NCI-H1092 treated with DMSO at 0.1 percent for 48 hours (cell line): ENCODE measurements at places on chromosomes 16 and 17.
A peak's percentile ranks its signal among the peaks of the same experiment; 100 is the strongest.

DNA sequence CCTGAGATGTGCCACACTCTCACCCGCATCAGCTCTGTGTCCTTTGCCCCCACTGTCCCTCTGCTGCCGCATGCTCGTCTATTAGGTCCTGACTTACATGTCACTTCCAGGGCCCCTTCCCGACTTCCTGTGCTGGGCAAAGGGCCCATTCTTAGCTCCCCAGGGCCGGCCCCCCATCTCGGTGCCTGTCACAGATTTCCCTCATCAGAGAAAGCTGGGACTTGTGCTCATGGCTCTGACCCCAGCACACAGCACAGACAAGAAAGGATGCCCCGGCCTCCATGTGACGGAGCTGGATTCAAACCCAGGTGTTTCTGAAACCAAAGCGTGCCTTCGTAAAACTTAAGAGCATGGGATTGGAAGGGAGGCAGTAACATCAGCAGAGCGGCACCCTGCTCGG is 5.9 kb upstream of the MAPK7 start:
- no peak for DNase-seq

DNA sequence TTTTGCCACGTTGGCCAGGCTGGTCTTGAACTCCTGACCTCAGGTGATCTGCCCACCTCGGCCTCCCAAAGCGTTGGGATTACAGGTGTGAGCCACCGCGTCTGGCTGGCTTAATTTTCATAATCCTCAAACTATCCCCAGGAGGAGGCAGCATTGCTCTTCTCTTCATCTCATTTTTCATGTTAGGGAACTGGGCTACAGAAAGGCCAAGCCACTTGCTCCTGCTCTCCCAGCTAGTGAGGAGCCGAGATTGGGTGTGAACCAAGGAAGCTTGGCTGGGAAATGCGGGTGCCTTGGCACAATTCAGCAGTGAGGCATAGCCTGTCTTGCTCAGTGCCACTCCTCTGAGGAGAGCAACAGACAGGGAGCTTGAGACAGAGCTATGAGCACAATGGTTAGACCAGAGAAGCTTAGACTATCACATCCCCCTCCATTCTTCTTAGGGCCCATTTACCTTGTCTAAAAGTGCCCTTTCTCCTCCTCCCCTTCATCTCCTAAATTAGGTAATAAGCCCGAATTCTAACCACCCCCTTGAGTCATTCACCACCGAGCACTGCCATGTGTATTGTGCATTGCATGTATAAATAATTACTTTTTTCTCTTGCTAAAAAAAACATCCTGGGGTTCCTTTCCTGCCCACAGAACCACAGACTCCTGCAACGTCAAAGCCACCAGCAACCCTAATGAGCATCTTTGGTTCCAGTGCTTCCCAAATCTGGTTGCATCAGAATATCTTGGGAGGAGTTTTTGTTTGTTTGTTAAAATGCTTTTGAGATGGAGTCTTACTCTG is 20.0 kb upstream of the KIF19 start:
- DNase-seq = peak; percentile 77

- DNase-seq = no peak
Measured at GRCh38 chr17:17060001-17060922, 18.0 kb downstream of the MPRIP start.

GRCh38 chr17:34095106-34095505 is 160.0 kb upstream of the CCL2 start:
- DNase-seq = no peak

GRCh38 chr17:1055751-1056645 is 59.1 kb downstream of the TIMM22 start:
- peak; percentile 42 for DNase-seq

DNA sequence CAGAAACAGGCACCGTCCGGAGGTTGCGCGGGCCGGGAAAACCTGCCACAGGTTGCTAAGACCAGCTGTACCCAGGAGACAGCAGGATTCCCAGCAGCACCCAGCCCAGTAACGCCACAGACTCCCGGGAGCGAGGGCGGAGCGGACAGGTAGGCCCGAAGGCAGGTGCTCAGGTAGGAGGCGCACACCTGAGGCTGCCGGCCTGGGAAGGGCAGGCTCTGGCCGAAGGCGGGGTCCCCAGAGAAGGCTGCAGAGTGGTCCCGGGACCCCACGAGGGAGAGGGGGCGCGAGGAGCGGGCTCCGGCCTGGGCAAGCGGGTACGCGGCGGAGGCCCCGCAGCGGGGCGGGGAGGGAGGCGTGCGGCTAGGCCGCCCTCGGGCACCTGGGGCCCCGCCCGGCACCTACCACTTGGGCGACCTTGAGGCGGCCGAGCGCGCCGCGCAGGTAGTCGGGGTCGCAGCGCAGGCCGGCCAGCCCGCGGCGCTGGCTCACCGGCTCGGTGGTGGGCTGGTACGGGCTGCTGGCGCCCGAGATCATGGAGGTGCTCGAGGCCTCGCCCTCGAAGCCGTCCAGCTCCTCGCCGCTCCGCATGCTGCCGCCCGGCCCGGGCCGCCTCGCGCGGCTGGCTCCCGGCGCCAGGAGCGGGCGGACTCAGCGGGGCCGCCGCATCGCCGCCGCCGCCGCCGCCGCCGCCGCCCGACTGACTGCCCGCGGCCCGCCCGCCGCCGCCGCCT is 441 bp downstream of the CMTM4 start:
- peak; percentile 20 for DNase-seq

- no peak for DNase-seq
Measured at GRCh38 chr17:46742565-46743270, 75.8 kb downstream of the WNT3 start.

GRCh38 chr16:8998108-8998507 is 34.4 kb upstream of the USP7 start:
- no peak for DNase-seq

DNA sequence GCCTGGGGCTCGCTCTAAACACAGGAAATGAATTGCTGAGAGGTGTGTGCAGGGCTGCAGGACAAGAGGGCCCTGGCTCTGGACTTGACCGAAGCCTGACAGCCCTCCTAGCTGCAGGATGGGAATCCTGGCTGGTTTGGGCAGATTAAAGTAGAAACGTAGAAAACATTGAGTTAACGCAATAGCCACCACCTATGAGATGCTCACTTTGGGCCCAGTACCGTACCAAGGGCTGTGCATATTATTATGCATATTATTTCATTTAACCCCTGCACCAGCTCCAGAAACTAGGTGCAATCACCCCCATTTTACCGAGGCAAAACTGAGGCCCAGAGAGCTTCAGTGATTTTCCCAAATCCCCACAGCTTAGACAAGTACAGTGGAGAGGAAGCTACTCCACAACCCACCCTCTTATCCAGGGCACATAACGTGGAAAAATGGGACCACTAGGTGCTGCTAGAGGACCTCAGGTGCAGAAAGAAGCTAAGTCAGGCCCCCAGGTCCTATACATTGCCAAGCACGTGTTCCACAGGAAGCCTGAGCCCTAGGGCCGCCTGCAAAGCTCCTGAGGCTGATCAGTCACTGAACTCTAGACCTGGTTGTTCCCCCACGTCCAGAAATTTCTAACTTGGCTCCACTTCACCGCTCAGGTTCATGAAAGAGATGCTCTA is 79.2 kb downstream of the MYH11 start:
- peak; percentile 46 for DNase-seq

DNA sequence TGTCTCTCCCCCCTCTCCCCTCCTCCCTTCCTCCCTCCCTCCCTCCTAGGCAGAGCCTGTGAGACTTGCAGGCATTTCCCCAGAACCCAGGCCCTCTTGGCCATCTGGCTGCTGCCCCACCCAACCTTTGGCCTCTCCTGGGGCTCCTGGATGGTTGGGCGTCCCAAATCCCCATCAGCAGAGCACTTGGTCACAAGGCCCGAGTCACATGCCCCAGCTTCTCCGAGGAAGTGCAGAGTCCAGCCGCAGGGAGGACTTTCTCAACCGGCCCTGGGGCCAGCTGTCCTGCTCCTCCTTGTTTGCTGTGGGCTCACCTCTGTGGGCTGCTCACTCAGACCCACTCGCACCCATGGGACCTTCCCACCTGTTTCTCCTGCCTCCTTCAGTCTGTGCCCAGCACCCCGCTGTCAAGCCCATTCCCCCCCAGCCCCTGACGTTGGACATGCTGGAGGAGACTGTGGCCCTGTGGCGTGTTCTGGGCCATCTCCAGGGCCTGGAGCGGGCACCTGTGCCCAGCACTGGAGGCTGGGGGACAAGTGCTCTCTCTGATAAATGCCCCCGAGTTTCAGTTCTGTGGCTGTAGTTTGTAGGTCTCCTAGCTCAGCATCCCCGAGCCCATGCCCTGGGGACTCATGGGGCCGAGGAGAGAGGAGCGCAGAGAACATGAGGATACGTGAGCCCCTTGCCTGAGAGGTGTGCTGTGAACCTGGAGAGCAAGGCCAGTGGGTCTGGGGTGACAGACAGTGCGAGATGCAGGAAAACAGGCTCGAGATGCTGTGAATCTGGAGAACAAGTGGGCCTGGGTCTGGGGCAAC is 42.3 kb upstream of the ZNF750 start:
- DNase-seq = no peak

DNA sequence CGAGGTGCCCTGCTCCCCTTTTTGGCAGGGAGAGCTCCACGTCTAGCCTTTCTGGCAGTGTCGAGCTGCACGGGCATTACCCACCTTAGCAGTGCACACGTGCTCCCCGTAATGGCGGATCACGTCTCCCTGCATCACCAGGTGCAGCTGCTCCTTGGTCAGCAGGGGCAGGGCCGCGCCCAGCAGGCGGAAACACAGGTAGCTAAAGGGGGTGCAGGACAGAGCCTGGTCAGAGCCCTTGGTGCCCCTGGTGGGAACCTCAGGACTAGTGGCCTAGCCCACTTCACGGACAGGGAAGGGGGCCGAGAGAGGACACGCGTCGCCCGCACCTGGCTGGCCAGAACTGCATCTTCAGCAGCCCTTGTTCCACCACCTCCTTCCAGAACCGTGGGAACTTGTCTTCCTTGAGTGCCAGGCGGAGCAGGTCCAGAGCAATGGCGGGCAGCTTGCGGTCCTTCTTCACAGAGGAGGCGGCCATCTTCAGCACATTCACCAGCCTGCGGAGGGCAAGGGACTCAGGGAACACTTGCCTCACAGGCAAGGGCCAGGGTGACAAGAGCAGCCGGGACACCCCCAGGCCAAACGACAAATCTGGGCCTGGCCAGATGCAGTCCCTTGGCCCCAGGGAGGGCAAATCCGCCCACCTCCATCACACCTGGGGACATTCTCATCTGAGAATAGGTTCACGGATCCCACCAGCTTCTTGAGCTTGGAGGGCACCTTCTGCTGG is 3.2 kb downstream of the MYBBP1A start:
- DNase-seq = no peak

GRCh38 chr16:4309833-4310266 is 6.0 kb upstream of the GLIS2 start:
- peak; percentile 44 for DNase-seq

DNA sequence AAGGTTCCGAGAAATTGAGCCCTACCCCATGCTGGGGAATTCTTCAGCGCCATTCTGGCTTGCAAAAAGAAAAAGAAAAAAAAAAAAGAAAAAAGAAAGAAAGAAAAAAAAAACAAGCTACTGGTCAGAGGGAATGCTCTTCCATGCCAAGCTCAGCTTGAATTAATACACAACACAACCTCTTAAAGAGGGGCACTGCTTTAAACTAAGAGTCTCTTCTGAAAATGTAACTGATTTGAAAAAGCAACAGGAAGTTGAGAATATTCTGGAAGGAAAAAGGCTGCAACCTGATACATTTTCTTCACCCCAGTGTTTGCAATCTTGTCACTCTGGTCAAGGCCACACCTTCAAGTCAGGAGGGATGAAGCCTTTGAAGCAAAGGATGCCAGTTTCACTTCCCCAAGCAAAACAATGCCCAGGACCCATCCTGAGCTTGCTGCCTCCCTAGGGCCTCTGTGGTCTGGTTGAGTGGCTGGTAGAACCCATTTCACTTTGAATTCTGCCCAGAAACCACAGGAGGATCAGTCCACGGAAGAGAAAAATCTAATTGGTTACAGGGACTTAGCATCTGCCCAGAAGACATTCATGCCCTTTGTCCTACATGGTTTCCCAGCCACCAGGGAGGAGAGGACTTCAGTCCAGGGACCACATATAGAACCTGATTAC is 389.7 kb downstream of the SOX9 start:
- no peak for DNase-seq

GRCh38 chr17:16934836-16935235 is 37.1 kb downstream of the TNFRSF13B start:
- DNase-seq = no peak

- no peak for DNase-seq
Measured at GRCh38 chr16:52705122-52705521, 158.2 kb upstream of the TOX3 start.

DNA sequence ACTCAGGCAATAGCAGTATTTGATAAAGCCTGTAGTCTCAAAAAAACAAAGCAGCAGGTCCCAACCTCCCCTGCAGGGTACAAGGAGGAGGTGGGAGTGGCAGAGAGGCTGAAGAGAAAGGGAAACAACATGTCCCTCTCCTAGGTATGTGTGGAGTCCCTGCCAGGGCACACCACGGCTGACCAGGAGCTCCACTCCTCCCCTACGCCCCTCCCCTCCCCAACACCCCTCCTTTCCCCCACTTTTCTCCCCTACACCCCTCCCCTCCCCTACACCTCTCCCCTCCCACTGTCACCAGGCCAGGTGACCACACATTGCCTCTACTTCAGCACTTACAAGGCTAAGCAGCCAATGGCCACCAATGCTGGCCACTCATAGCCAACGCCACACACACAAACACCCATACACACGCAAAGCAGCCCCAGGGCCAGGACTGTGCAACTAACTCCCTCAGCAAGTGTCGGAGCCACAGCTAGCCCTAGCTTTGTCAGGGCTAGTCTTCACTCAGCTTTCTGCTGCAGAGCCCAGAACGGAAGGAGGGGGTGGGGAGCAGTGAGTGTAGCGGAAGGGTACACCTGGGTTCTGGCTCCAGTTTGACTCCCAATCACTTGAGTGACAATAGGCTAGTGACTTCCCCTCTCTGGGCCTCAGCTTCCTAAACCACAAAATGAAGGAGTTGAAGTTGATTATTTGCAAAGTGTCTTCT is 8.2 kb downstream of the CAVIN1 start:
- no peak for DNase-seq

DNA sequence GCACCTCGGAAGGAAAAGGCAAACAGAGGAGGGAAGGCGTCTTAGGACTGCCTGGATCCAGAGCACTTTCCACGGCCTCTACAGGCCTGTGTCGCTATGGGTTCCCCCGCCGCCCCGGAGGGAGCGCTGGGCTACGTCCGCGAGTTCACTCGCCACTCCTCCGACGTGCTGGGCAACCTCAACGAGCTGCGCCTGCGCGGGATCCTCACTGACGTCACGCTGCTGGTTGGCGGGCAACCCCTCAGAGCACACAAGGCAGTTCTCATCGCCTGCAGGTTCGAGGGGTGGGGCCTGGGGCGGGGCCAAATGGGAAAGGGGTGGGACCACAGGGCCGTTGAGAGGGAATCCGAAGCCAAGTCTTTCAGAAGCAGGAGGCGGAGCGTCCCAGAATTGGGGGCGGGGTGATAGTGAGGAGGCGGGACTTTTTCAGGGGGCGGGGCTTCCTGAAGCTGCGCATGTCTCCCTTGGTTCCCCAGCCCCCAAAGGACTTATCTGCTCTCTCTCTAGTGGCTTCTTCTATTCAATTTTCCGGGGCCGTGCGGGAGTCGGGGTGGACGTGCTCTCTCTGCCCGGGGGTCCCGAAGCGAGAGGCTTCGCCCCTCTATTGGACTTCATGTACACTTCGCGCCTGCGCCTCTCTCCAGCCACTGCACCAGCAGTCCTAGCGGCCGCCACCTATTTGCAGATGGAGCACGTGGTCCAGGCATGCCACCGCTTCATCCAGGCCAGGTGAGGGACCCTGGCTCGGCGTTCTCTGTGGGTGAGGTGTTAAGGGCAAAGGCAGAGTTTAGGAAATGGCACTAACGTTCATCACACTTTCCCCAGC is 939 bp downstream of the BCL6B start:
- DNase-seq = peak; percentile 25
